ENCODE measurements at places on chromosomes 6 and 20. TPM values are rescaled to one million over a fixed set of nuclear protein-coding genes. Genes with fewer than 3 reads are reported as not detected.

DNA sequence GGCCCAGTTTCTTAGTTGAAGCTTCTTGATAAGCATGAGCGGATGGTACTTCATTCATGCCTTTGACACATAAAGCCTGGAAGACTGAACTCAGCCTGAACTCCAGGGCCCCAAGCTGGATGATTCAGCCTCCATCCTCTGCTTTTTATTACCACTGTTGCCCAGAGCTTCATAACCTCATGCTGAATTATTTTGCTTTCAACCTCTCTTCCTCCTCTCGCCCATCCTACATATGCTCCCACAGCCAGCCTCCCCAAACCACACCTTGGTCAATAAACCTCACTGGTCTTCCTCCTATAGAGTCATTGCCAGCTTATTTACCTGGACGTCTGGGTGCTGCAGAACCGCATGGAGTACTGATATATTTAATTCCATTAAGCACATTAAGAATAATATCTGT lies 59.4 kb downstream of the SLC35B3 start:
- DNase-seq: no peak

Gene ME1
- total RNA-seq: 24.8 TPM

DNA sequence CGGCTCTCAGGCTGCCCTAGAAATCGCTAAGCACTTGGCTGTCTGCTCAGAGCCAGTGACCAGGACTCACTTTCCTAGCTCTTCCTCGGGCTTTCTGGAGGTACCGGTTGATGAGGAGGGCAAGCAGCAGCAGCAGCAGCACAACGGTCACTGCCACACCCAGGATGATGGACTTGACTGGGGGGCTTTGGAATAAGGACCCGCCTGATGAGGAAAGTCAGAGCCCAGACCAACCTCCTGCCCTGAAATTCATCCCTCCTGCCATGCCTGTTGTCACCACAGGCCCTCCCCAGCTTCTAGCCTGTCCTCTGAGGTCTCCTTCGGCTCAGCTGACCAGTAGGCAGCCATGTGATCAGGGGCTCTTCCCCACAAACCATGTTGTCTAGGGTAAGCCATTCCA lies 16.2 kb downstream of the TREML2 start:
- no peak for DNase-seq

DNA sequence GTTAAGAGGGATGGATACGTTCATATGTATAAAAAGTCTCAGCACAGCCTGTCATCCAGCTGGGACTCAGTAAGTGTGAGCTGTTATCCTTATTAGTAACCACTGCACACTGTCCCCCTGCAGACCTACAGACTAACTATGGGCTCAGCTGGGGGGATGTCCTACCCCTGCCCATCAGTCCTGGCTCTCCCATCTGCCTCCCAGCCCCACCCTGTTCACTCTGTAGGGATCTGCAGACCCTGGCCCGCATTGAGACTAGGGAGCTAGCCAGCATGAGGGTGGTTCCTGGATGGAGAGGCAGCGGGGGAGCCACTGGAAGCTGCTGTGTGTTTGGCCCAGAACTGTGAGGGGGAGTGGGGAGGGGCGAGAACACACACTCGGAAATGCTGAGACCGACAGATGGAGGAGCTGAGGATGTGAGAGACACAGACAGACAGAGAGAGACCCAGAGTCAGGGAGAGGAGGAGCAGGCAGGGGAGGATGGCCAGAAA lies 17.1 kb downstream of the XKR7 start:
- DNase-seq: no peak

DNA sequence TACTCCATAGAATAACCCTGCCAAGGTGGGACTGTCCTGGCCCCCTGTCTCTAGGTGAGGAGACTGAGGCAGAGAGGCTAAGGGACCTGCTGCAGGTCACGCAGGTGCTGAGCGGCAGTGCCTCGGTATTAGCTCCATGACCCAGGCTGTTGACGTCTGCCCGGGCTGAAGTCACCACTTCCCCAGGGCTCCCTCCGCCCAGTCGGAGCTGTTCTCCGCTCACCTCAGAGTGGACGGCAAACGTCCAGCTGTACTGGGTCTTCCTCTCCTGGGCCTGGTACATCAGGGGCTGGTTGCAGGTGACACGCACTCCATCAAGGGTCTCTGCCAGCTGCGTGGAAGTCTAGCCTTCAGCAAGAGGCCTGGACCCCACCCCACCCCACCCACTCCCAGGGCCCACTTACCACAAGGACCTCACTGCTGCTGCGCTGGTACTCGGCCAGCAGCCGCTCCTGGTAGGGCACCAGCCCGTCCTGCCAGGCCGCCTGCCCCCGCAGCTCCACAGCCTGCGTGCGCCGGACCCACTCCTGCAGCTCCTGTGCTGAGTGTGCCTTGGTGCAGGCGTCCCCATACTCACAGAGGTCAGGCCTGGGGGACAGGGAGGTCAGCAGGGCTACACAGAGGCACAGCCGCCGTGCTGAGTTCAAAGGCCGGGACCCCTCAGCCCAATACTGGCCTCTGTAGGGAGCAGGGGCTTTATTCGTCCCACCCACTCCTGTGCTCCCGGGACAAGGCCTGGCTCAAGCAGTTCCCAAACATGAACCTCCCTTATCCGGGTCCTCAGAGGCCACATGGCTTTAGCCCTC lies 3.6 kb downstream of the HELZ2 start:
- no peak for DNase-seq

Gene TGM2
- total RNA-seq: 581 TPM

Data from Right ventricle myocardium inferior (tissue), 1 donor.